ENCODE measurements at places on chromosomes 1 and 21. TPM values are rescaled to one million over a fixed set of nuclear protein-coding genes. Genes with fewer than 3 reads are reported as not detected.

DNA sequence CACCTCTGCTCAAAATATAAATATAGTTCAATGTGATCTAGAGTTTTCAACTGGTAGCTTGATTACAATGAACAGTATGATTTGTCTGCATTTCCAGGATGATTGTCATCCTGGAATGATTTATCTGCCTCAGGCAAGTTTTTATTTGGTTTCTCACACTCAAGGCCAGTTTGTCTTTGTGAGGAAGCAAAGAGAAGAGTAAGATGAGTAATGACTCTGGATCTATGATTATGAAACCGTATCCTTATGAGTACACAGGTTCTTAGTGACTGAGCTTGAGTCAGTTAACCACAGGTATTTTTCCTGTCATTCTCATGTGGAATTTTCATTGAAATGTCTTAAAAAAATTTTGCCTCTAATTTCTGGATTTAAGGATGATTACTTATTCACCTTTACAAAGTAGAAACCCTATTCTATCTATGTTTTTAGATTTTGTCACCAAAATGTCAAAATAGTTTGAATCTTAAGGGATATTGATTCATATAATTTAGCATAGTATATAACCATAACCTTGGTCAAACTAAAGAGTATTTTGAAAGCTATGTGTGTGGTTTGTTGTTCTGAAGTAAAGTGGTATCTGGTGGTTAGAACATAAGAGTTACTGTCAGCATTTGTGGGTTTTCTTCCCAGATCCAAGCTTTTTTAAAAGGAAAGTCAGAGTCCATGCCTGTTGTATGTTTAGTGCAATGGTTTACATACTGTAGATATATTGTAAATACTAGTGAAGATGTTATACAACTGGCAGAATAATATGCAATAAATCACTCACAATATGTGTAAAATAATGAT, 145.0 kb downstream of the RASAL2 start:
- DNase-seq = peak; percentile 97

GRCh38 chr21:36624105-36624504, 74.8 kb upstream of the SIM2 start:
- no peak for DNase-seq

DNA sequence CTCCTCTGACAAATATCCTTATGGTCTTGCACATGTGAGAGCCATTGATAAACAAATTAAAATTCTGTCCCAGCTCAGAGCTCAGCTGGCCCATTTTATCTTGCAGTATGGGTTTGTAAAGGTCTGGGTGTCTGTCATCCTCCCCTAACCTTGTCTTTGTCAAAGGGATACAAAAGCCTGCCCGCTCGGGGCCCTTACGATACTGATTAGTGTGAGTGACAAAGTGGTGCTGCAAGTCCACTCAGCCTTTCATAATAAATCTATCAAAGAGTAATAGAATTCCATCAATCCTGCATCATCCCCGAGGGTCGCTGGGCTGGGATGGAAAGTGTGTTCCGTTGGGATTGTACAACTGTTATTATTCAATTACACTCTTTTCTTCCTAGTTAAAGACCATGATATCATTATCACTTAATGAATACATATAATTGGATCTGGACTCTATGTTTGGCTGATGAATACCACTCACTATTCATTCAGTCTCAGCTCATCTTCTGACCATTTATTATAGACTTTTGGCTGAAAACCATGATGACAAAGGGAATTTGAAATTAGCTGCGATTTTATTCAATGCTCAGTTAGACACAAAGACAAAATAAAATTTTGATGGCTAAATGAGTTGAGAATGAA, 122.5 kb upstream of the FOXD3 start:
- DNase-seq = no peak

- no peak for DNase-seq
These were observed 52.2 kb downstream of the RAB3GAP2 start for GRCh38 chr1:220219865-220220698.

GRCh38 chr1:53590104-53590503, 130.9 kb downstream of the DMRTB1 start:
- no peak for DNase-seq

- peak; percentile 86 for DNase-seq
These were observed 6.7 kb downstream of the NCDN start for GRCh38 chr1:35564037-35564883.

- peak; percentile 82 for DNase-seq
These were observed 250.8 kb downstream of the KCNJ6 start for GRCh38 chr21:37665230-37666024.

DNA sequence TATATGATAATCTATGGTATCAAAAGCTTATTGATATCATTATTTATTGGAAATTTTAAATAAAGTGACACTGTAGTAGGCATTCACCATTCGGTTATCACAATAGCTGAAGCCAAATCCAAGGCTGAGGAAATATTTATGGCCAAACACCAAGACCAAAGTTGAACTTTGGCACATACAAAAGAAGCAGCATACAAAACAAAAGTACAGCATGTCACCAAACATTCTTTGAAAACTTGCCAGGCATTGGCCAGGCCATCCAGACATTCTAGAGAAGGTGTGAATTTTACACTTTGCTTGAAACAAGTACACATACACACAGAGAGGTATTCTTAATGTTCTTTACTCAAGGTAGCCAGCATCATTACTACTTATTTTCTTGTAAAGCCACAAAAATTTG, 544.4 kb upstream of the CXADR start:
- DNase-seq = peak; percentile 6

DNA sequence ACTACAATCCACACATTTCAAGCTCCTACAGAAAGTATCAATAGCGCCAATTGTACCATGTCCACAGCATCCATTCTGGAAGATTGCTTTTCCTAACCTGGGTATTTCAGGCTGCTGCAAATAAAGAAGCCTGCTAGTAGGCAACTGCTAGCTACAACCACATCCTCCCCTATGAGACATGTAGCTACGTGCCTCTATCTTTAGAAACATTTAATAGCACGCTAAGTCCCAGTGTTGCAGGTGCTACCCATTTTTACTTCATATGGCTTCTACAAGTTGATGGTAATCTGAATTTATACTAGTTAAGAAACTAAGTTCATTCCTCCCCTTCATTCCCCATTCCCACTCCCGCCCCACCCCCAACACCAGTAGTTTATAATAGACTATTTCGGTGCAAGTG, 7.4 kb upstream of the AMPD1 start:
- DNase-seq = no peak

- no peak for DNase-seq
These were observed 570 bp downstream of the KCND3 start for GRCh38 chr1:111988743-111989453.

DNA sequence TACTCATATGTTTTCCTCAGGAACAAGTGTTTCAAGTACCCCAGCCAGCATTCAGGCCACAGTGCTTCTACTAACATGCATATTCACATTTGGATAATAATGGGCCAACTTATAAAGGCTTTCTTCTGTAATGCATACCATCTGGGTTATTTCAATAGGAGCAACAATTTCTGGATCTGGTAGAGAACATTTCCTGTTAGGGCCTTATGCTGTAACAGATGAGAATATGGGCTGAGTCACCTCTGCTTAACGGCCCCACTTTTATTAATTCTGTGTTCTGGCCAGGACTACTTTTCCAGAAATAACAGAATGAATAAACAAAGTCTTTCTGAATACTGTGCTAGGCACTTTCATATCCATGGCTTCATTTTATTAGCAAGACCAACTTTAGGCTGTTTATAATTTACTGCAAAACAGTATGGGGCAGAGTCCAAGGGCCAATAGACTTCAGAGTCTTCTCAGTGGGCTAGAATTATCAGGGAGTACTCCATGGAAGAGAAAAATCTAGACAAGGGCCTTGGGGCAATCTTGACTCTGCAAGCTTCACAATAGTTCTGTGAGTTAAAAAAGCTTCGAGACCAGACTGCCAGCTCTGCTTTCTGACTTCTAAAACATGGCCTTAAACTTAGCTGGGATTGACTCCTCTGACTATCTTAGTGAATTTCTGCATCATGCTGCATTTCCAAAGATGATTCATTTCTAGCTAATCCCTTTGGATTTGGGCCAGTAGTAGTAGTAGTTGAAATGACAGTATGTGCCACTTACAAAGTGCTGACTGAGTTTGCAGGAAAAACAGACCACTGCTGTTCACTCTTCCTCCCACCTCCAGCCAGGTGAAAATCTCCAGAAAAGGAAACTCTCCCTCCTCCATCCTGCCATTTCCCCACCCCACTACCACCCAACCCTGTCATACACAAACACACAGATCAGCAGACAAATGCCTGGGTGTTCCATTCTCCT, 8.2 kb upstream of the SSX2IP start:
- peak; percentile 55 for DNase-seq

- no peak for DNase-seq
These were observed 34.6 kb downstream of the TRAF5 start for GRCh38 chr1:211361202-211361601.

DNA sequence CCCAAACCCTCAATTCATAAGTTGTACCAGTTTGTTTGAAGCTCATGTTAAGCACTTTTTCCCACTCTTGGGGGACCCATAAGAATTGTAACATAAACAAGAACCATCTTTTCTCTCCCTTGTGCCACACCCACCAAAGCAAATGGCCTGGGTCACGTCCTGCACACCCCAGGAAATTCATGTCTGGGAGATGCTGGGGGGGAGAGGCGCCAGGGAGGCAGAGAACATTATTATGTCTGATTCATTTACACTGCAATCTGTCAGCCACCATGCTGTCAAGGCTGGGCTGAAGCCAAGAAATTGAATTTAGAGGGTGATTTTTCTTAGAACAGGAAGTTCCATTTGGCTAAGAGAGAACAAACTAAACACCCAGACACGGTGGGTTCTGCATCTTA, 37.2 kb upstream of the IPO9 start:
- peak; percentile 91 for DNase-seq

DNA sequence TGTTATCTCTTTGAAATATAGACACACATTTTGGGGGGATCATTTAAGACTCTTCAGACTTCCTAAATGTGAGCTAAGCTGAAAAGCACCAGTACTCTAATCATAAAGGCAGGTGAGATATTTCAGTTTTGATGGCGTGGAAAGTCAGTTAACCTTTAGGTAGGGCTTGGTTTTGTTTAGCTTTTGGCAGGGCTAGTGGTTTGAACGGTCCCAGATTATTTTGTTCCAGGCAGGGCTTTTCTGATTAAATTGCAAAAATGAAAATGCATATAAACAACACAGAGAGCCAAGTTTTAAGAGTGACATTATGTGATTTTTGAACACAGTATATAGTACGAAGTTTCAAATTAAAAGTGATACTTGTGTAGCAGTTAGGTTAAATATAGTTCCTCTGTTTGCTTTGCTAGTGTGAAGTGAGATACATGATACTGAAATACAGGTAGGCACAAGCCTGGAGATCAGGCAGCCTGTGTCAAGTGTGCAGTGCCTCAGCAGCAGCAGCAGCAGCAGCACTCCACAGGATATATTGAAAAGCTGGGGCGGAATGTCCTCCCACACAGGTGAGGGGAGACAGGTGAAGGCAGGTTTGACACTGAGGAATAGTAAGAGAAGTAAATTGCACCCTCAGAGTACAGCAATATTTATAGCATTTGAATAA, 47.4 kb downstream of the CAMTA1 start:
- no peak for DNase-seq

- DNase-seq = peak; percentile 12
These were observed 1.4 kb upstream of the SRRM1 start for GRCh38 chr1:24641646-24642151.

GRCh38 chr21:45060675-45061311, 13.6 kb upstream of the ADARB1 start:
- no peak for DNase-seq

DNA sequence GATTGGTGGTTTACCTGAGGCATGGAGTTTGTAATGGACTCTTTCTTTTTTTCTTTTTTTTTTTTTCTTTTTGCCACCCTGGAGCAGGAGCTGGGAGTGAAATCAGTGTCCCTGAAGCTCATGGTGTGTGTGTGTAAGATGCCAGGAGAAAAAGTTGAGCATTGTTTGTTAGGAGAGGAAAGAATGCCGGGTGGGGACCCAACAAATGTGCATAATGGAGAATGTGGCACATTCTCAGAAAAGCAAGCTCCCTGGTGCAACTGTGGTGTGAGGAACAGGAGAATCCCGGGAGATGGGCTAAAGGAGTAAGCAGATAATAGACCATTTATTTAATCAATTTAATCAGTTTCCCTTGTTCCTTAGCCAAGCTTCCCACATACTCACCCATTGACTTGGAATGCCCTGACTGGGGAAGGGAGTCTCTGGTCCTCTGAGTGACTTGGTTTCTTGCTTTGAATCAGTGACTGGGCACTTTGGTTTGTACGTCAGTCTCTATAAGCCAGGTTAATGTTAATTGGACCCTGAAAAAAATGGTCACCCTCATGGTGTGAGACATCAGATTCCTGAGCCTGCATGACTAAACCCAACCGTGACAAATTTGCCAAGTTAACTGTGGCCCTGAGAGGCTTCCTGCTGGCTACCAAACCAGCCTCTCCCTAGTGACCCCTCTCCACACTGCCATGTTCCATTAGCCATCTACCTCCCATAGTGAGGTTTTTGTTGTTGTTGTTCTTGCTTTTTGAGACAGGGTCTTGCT, 43.9 kb upstream of the ITPKB start:
- DNase-seq = no peak

DNA sequence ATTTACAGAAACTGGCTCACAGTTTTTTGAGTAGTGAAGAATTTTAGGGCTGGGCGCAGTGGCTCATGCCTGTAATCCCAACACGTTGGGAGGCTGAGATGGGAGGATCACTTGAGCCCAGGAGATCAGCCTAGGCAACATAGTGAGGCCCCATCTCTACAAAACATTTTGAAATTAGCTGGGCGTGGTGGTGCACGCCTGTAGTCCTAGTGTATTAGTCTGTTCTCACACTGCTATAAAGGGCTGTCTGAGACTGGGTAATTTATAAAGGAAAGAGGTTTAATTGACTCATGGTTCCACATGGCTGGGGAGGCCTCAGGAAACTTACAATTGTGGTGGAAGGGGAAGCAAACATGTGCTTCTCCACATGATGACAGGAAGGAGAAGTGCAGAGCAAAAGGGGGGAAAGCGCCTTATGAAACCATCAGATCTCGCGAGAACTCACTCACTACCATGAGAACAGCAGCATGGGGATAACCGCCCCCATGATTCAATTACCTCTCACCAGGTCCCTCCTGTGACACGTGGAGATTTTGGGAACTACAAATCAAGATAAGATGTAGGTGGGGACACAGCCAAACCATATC, 24.4 kb upstream of the DYRK1A start:
- no peak for DNase-seq

DNA sequence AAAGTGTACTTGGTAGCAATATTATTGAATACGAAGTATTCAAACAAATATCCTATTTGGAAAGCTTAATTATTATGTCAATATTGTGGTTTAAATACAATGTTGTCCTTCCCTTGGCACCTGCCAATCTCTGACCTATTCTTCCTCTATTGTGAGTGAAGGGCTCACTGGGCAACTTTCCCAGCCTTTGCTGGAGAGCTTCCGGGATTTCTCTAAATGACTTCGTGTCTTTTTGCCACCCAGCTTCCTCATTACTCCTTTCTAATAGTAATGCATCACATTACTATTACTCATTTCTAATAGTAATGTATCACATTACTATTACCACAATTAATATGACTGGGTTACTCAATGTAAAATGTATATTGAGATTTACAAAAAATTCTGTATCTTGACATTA, 880.6 kb downstream of the BRINP3 start:
- no peak for DNase-seq

The TTC22 gene
- total RNA-seq = not detected

The HSPA6 gene
- total RNA-seq = 0.99 TPM

The AGT gene
- not detected for total RNA-seq

The ERO1B gene
- total RNA-seq = 3.2 TPM

The PCP4 gene
- not detected for total RNA-seq

The SLC45A3 gene
- 20.3 TPM for total RNA-seq

The G0S2 gene
- total RNA-seq = 0.20 TPM

The HHIPL2 gene
- not detected for total RNA-seq

The DNALI1 gene
- total RNA-seq = 0.20 TPM

The LDLRAD2 gene
- under 0.01 TPM for total RNA-seq

The HSD11B1 gene
- total RNA-seq = not detected

The SAMD13 gene
- total RNA-seq = 1.7 TPM

The OR2L8 gene
- total RNA-seq = not detected

The ATAD3A gene
- total RNA-seq = 22.2 TPM

The FLG2 gene
- not detected for total RNA-seq
